ENCODE measurements at places on chromosomes 4 and X. TPM values are rescaled to one million over a fixed set of nuclear protein-coding genes. Genes with fewer than 3 reads are reported as not detected.

Gene NKRF
- polyA plus RNA-seq, result 12.5 TPM

Gene ALAS2
- 0.90 TPM for polyA plus RNA-seq

Gene DMP1
- polyA plus RNA-seq, result not detected

Gene HPGD
- 0.61 TPM for polyA plus RNA-seq

Gene ZNF732
- not detected for polyA plus RNA-seq

Gene GLRB
- 7.2 TPM for polyA plus RNA-seq

Gene HMX1
- polyA plus RNA-seq, result not detected

Gene CITED1
- polyA plus RNA-seq, result 7.4 TPM

Gene PDE6B
- 8.7 TPM for polyA plus RNA-seq

Gene XKRX
- not detected for polyA plus RNA-seq

Gene MAGEE2
- 0.56 TPM for polyA plus RNA-seq

Gene UGT2B11
- not detected for polyA plus RNA-seq

Gene RHOXF2B
- not detected for polyA plus RNA-seq
